ENCODE measurements at places on chromosomes 4 and X.

DNA sequence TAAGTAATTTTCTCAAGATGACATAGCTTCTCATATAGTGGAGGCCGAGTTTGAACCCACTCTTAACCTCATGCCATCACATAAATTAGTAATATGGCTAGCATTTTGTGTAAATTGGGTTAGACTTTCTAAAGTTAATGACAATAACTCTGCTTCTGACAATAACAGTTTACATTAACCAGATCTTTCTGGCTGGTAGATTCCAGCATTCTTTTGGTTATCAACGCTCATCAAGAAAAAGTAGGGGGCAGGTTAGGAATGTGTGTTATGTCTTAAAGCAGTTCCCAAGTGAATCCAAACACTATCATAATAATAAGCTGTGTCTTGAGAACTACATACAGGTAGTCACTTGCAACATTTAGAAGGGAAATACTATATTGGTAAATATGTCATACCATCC is 162.5 kb downstream of the PRDM5 start:
- no peak for DNase-seq

DNA sequence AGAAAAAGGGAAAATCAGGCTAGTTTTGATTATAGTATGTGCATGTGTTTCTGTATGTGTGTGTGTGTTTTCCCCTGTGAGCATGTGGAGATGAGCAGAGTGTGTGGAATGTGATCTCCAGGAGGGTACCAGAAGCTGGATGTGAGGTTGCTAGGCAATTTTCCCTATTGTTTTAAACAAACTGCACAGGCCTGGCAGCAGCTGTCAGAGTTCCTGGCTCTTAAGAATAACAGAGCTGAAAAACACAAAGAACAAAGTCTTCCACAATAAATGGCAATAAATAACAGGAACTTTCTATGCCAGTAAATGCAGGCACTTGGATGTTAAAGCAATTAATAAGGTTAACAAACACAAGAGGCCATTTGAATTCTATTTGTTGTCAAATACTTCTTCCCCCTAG is 344.6 kb upstream of the CTSO start:
- DNase-seq: no peak

GRCh38 chr4:48603366-48604003 is 113.4 kb downstream of the ZAR1 start:
- DNase-seq: no peak

- DNase-seq: no peak
Measured at GRCh38 chrX:88136328-88136727, 610.7 kb upstream of the CPXCR1 start.

- no peak for DNase-seq
Measured at GRCh38 chrX:103453655-103454054, 65.6 kb downstream of the RAB40A start.

DNA sequence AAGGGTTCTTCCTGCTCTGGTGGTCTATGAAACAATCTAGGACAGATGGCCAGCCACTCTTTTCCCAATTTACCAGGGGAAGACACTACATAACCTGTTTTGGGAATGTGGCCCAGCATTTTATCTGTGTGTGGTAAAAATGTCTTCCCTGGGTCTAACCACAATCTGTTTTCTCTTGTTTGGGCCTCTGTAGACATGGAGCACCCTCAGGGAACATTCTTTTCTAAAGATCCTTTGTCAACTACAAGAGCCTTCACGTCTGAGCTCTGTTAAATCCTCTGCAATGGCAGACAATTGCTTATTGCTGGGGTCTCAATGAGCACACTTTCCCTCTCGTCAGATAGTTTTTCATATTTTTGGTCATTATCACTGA is 35.5 kb downstream of the PLAC1 start:
- DNase-seq: no peak
